ENCODE measurements at places on chromosomes 16 and 17. TPM values are rescaled to one million over a fixed set of nuclear protein-coding genes. Genes with fewer than 3 reads are reported as not detected.

DNA sequence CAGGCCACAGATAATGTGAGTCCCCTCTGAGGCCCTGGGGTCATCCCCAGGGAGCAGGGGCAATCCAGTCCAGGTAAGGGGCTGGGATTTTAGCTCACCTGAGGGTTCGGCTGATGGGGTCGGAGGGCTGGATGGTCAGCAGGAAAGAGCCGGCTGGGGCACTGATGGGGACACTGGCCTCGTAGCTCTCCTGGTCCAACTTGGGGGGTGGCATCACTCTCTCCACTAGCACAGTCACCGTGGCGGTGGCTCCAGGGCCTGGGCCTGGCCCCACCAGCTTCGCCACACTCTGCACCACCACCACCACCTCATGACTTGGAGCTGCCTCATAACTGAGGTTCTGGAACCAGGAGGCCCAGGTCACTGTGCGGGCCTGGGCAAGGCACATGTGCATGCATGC is 6.9 kb downstream of the CDH16 start:
- DNase-seq: no peak

- no peak for DNase-seq
Measured at GRCh38 chr16:23362460-23363317, 60.6 kb downstream of the SCNN1B start.

- DNase-seq: no peak
Measured at GRCh38 chr17:43759836-43760235, 1.2 kb upstream of the SOST start.

- DNase-seq: peak; percentile 54
Measured at GRCh38 chr17:29640981-29641642, 18.4 kb upstream of the CORO6 start.

- DNase-seq: peak; percentile 73
Measured at GRCh38 chr16:79508294-79508693, 92.2 kb downstream of the MAF start.

DNA sequence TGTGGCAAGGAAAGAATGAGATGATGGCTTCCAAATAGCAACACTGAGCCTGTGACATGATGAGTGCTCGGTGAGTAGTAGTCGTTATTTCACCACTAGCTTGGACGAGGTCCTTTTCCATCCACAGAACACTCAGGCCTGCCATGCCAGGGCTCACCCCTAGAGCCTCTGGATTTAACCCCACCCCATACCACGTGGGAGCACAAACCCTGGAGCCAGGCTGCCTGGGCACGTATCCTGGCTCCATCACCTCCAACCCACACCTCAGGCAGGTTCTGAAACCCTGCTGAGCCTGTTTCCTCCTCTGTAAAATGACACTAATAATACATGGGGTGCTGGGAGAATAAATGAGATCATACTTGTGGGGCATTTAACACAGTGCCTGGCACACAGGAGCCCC is 192.4 kb downstream of the KATNIP start:
- DNase-seq: no peak

DNA sequence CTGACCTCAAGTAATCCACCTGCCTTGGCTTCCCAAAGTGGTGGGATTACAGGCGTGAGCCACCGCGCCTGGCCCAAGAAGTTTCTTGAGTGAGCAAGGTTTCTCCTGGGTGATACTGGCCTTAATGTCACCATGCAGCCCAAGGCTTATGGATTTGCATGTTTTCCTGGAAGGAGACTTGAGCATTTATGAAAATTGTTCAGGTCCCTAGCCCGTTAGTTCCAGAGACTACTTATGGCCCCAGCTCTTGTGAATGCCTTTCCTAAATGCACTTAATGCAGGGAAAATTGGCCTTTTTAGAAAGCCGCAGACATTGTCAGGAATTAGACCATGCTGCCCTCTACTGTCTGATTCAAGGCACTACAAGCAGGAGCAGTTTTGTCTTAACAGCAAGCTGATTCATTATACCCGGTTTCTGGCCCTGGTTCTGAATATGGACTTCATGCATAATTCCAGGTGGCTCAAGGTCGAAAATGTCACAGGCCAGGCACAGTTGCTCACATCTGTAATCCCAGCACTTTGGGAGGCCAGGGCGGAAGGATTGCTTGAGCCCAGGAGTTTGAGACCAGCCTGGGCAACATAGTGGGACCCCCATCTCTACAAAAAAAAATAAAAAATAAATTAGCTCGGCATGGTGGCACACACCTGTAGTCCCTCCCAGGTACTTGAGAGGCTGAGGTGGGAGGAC is 91.3 kb downstream of the SNX29 start:
- no peak for DNase-seq

DNA sequence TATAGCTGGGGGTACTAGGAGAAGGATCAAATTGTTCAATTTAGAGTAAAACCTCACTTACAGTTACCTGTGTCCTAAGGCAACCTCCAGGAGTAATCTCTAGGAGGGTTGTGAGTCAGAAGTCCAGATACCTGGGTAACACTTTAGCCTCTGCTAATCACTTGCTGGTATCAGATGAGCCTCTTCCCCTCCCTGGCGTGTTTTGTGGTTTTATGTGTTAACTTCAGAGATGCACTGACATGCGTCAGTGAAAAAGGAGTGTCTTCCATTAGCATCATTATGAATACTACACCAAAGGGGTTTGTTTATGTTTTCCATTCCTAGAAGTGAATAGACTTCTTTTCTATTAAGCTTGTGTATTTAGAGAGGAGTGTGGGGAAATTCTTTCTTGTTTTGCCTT is 208.2 kb downstream of the FTO start:
- no peak for DNase-seq

DNA sequence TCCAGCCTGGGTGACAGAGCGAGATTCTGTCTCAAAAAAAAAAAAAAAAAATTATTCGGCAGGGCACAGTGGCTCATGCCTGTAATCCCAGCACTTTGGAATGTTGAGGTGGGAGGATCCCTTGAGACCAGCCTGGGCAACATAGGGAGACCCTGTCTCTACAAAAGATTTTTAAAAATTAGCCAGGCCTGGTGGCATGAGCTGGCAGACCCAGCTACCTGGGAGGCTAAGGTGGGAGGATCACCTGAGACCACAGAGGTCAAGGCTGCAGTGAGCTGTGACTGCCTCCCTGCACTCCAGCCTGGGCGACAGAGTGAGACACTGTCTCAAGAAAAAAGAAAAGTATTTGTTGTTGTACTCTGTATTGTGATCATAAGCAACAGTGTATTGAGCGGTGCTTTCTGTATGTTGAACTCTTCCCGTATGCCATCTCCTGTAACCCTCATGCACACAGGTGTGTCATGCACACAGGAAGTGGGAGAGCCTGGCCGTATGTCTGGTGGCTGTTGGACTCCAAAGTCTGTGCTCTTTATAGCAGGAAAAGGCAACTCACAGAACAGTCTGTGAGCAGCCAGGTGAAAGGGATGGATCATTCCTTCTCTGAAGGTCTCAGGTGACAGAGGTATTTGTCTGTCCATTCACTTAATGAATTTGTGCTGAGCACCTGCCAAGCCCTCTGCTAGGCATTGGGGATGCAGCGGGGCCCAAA is 17.1 kb downstream of the CDH1 start:
- no peak for DNase-seq

DNA sequence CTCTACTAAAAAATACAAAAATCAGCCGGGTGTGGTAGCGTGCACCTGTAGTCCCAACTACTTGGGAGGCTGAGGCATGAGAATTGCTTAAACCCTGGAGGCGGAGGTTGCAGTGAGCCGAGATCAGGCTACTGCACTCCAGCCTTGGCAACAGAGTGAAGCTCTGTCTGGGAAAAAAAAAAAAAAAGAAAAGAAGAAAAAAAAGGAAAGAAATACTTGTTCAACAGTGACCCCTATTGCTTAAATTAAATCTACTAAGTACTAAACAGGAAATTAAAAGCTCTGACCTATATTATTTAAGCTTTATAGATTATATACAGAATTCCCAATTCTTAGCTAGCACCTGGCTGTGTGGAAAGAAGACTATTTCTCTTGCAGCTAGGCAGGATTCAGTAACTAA is 48.9 kb downstream of the FBXL20 start:
- no peak for DNase-seq

GRCh38 chr17:57861000-57861789 is 11.4 kb upstream of the MRPS23 start:
- DNase-seq: peak; percentile 82

DNA sequence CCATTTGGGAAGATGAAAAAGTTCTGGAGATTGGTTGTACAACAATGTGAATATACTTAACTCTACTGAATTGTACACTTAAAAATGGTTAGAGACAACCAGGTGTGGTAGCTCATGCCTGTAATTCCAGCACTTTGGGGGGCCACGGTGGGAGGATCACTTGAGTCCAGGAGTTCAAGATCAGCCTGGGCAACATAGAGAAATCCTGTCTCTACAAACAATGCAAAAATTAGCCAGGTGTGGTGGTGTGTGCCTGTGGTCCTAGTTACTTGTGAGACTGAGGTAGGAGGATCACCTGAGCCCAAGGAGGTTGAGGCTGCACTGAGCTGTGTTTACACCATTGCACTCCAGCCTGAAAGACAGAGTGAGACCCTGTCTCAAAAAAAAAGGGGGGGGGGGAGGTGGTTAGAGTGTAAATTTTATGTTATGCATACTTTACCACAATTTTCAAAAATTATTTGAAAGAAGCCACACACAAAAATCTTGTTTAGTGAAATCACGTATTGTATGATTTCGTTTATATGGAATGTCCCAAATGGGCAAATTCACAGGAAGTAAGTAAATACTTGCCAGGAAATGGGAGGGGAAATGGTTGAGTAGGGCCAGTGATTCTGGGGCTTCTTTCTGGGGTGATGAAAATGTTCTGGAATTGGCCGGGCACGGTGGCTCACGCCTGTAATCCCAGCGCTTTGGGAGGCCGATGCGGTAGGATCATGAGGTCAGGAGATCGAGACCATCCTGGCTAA is 37.1 kb upstream of the AMZ2 start:
- no peak for DNase-seq

DNA sequence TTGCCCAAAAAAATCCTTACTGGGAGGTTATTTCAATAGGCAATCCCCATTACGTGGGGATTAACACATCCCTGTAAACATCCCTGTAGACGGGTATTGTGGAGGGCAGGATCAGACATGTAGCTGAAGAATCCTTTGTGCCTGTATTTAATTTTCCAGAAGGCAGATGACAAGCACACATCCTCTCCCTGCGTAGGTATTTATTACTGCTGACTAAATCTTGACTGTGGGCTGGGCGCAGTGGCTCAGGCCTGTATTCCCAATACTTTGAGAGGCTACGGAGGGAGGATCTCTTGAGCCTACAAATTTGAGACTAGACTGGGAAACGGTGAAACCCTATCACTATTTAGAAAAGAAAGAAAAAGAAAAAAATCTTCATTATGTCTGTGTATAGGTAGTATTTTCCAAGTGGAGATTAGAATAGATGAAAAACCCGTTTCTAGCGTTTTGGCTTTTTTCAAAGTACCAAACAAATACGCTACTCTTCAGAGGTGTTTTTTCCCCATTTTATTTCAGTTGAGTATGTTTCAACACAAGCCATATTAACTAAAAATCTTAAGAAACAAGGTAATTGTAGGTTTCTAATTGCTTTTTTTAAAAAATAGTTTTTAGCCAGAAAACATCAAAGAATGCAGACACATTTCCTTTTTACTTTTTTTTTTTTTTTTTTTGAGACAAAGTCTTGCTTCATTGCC is 1.5 kb upstream of the MARF1 start:
- no peak for DNase-seq

DNA sequence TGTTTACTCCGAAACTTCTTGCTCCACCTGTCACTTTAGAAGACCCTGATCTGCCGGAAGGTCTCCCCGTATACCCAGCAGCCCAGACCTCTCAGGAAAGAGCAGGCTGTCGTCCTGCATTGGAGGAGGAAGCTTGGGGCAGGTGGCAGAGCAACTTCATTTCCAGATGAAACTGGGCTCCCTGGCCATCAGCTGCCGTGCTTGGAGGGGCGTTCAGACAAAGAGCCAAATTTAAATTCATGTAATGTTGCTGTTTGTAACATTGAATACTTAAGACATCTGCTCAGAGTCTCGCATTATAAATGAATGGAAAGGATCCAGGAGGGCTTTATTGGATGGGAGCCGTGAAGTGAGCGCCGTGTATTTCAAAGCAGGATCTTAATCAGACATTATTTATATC is 628.5 kb downstream of the MAF start:
- no peak for DNase-seq

DNA sequence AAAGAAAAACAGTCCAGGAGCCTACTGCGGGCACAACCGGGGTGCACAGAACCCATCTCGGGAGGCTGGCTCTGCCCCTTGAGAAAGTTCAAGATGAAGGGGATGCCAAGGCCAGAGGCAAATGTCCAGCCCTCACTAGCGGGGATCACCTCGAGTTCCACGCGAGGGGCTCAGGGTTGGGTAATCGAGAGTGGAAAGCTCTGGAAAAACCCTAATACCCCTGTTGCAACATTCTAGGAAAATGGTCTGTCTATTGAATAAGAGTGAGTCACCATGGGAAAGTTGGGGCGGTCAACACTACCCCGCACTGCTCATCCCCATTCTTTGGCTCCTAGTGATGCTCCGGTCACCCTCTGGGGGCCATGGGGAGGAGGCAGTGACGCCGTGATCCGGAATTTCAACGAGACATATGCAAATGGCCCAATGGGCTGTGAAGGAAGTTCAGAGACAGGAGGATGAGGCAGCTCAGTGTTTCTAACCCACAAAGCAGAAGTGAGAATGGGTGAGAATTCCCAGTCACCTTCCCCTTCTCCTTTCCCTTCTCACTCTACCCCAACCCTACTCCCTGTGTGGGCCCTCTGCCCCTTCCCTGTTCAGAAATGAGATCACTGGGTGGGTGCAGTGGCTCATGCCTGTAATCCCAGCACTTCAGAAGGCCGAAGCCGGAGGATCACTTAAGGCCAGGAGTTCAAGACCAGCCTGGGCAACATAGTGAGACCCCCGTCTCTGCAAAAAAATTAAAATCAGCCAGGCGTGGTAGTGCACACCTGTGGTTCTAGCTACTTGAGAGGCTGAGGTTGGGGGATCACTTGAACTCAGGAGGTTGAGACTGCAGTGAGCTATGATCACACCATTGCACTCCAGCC is 22.4 kb downstream of the SOCS3 start:
- DNase-seq: no peak

- no peak for DNase-seq
Measured at GRCh38 chr16:62738666-62739460, 702.6 kb upstream of the CDH8 start.

- DNase-seq: peak; percentile 34
Measured at GRCh38 chr16:11994143-11995119, 17.9 kb downstream of the SNX29 start.

Gene STAT5B
- total RNA-seq: 41.0 TPM

Gene CAPNS2
- total RNA-seq: 0.54 TPM

Gene NPIPB2
- 6.2 TPM for total RNA-seq

Gene KRTAP4-1
- not detected for total RNA-seq

Gene MMD
- total RNA-seq: 10.3 TPM

Gene HBA1
- total RNA-seq: 53.4 TPM

Gene SOX8
- total RNA-seq: 0.97 TPM

Gene TNFSF13
- 16.1 TPM for total RNA-seq

All from right cardiac atrium (tissue), 5 donors.